Fibroblast of skin of right biceps (primary cell): ENCODE measurements at places on chromosomes 11 and 22.

DNA sequence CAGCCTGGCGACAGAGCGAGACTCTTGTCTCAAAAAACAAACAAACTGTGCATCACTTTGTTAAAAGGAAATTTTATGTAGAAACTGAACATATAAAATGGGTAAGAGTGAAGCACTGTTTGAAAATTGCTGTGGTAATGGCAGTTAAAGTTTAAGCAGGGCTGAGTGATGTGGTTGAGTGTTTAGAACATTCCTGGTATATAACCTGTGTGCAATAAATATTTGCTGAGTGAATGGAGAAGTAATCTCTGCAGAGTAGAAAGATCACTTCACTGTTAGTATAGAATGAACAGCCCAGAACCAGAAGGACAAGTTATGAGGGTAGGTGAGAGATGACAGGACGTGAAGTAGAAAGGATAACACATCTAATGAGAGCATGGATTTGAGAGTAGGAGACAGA, 27.3 kb downstream of the CECR2 start:
- no peak for DNase-seq

DNA sequence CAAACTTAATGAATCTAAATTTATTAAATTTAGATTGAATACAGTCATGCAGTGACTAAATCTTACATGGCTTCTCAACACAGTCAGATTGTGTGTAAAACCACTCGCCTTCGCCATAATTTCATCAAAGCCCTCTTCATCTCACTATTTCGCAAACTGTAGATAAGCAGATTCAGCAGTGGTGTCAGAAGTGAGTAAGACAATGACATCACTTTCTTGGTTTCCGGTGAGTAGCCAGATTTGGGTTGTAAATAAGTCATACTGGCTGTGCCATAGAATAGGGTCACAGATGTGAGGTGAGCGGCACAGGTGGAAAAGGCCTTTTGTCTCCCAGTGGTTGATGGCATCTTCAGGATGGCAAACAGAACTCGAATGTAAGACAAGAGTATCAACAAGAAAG, 3.4 kb downstream of the OR10A6 start:
- DNase-seq, result no peak

DNA sequence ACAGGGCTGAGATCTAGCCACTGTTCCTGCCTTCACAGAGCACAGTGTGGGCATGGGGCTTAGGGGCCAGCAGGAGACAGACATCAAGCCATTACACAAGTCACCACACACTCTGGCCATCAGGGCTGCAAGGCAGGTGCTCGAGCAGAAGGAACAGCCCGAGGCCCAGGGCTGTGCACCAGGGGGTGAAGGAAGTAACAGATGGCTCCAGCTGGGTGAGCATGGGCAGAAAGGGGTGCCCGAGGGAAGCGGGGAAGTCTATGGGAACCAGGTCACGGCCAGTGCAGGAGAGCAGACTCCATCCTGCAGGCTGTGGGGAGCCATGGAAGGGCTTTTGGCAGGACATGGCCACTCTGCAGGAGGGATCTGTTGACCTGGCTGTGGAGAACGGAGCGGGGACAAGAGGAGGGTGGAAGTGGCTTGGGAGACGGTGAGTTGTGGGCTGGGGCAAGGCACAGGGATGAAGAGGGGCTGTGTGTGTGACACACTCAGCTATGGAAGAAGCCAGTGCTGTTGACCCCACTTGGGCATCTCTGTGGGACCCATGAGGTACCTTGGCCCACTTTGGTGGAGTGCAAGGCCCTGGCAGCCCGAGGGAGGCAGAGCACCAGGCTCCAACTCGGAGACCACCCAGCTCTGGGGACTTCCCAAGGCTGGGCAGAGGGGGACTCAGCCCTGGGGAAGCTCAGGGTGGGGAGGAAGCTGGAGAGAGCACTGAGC, 3.6 kb downstream of the C11orf68 start:
- no peak for DNase-seq

- DNase-seq, result peak; percentile 42
Measured at GRCh38 chr22:37020192-37020479, 594 bp downstream of the MPST start.

GRCh38 chr22:47540011-47540410, 777.6 kb downstream of the TBC1D22A start:
- no peak for DNase-seq
